ENCODE measurements at places on chromosomes 13 and 19.

DNA sequence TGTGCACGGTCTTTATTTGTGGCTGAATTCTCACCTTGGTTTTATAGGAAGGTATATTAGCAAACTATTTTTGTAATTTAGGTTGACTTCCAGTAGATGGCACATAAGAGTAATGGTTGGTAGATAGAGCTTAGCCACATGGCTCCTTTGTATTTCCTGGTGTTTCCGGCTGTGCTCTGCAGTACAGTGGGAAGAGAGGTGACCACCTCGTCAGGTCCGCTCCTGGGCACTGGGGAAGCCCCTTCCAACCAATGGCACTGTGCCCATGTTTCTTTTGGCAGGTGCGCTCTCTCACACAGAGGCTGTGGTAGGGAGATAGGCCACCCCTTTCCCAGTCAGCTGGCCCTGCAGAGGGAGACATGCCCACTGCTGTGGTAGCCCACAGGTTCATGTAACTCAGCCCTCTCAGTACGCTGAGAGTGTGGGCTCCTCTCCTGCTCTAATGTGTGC, 74.3 kb upstream of the ATP12A start:
- no peak for DNase-seq

DNA sequence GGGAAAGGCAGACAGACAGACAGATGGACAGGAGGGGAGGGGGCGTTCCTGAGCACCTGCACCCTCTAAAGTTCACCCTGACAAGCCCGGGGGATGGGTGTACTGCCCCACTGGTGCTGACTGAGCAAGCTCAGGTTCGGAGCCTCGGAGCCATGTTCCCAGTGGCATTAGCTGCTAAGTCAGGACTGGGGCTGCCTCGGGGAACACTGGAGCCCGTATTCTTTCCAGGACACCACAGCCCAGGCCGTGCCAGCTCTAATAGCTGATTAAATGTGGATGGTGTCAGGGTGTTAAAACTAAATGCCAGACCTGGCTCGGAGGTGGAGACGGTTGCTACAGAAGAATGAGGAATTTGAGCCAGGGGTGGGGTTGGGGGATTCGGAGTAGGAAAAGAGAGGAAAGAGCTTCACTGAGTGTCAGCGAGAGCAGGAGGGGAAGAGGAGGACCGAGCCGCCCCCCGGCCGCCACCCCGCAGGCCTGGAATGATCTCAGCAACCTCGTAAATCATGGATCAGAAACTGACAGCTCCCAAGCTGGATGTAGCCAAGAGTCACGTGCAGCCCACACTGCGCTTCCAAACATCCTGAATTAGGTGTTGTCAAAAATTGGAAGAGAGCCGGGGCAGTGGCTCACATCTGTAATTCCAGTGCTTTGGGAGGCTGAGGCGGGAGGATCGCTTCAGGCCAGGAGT, 10.4 kb downstream of the MAP2K2 start:
- no peak for DNase-seq

DNA sequence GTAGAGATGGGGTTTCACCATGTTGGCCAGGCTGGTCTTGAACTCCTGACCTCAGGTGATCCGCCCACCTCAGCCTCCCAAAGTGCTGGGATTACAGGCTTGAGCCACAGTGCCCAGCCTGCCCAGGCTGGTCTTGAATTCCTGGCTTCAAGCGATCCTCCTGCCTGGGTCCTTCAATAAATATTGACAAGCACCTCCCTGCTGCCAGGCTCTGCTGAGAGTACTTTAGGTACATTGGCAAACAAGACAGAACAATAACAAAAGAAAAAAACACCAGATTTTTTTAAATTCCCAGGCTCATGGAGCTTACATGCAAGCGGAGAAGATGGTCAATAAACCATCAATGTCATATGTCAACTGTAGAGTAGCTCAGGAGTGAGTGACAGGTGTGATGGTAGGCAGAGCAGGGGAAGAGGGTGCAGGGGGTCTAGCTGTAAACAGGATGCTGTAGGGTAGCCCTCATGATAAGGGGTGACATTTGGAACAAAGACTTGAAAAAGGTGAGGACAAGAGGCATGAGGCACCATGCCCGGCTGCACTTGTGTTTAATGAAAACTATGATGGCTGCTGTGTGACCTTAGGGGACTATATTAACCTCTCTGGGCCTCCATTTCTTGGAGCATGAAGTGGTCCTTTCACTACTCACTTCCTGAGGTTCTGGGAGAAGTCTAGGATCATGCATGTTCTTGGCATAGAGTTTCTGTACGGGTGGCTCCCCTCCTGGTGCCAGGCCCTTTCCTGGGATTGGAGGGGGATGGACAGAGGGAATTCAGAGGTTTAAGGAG, 19.6 kb downstream of the SULT2B1 start:
- DNase-seq, result no peak

DNA sequence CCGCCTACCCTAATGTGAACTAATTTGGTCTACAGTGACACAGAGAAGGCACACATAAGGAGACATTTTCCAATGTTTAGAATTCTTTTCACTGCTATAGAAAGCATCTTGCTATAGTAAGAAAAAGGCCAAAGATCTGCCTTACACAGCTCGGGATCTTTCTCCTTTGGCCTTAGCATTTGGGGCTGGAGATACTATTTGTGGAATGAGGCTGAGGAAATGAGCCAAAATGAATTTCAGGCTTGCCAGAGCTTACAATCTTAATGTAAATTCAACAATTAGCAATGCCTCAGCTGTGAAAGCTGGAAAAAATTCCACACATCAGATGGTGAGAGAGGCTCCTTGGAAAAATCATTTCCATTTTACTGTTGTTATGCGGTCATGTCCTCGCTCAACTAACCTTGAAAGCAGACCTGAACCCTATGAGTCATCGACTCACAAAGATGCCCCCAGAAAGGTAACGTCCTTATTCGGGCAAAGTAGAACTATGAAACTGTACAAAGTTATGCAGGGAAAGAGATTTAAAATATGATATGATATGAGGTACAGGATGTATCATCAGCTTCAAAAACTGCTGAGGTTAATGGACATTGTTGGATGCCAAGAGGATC, 324.5 kb upstream of the NBEA start:
- DNase-seq, result no peak

- no peak for DNase-seq
Measured at GRCh38 chr19:28940751-28941500, 272.0 kb downstream of the UQCRFS1 start.

GRCh38 chr13:43694146-43694664, 92.6 kb downstream of the ENOX1 start:
- DNase-seq, result no peak

DNA sequence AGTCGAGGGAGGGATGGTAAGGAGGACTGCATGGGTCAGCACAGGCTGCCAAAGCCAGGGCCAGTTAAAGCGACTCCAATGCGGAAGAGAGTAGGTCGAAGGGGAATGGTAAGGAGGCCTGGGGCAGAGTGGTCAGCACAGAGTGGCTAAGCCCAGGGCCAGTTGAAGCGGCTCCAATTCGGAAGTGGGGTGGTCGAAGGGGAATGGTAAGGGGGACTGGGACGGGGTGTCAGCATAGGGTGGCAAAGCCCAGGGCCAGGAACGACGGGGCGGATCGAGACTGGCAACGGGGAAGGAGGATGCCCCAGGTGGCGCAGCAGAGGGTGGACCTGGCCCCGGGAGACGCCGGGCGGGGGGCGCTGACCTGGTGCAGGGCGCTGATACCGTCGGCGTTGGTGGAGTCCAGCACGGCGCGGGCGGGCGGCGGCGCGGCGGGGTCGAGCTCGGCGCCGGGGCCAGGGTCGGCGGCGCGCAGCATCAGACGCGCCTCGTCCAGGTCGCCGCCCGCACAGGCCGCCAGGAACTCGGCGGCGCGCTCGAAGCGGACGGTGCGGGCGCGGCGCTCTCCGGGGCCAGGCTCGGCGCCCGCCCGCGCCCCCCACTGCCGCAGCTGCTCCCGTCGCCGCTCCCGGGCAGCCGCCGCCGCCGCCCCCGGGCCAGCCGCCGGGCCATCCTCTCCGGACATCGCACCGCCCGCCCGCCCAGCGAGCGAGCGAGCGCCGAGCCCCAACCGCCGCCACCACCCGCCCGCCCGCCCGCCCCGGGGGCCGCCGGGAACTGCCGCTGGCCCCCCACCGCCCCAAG, at the start of gene PPP1R12C:
Gene PPP1R12C, minus strand, starts transcription at position 779 of the 804 bp plus-strand sequence. Its CDS starts 94 bp downstream, at position 685.
- DNase-seq, result no peak

DNA sequence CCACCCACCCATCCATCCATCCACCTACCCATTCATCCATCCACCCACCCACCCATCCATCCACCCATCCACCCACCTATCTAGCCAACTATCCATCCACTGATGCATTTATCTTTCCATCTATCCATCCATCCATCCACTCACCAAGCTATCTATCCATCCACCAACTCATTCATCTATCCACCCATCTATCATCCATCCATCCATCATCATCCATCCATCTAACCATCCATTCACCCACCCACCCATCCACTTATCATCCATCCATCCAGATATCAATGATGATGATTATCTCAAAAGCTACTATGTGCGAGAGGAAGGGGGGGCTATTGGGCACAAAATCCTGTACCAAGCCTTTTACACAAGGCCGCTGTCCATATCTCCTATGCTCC, 5.5 kb downstream of the YIF1B start:
- DNase-seq, result no peak

DNA sequence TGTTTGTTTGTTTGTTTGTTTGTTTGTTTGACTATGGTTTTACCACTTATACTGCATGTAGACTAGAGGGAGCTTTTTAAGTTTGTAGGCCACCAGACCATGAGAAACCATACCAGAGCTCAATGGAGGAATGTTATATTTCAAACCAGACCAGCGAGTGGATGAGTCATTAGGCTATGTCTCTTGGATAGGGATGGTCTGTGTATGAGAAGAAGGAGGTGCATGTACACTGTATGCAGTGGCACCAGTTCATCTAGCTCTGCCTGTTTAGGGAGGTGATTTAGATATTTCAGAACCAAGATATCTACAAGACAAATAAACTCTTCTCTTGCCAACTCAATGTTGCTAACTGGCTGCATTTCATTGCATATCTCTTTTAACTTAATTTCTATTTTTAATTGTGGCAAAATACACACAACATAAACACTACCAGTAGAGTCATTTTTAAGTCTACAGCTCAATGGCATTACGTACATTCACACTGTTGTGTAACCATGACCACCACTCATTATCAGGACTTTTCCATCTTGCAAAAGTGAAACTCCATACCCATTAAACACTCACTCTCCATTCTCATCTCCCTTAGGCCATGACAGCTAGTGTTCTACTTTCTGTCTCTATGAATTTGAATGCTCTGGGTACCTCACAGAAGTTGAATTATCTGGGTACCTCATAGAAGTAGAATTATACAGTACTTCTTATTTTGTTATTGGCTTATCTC, 29.2 kb downstream of the SYDE1 start:
- no peak for DNase-seq

DNA sequence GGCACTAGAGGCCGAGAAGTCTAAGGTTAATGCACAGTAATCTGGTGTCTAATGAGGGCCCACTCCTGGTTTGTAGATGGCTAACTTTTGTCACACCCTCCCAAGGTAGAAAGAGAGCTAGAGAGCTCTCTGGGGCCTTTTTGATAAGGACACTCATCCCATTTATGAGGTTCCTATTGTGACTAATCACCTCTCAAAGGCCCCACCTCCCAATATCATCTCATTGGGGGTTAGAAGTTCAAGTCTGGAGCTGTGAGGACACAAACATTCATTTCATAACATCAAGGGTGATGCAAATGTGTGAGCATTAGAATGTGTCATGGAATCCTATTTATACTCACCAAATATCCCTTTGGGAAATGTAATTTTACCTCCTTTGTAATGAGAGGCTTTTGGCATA, 79.2 kb upstream of the SLC10A2 start:
- no peak for DNase-seq
